ENCODE measurements at places on chromosomes 13 and 19.

GRCh38 chr13:75309981-75310580 is 171.9 kb downstream of the TBC1D4 start:
- DNase-seq, result no peak

DNA sequence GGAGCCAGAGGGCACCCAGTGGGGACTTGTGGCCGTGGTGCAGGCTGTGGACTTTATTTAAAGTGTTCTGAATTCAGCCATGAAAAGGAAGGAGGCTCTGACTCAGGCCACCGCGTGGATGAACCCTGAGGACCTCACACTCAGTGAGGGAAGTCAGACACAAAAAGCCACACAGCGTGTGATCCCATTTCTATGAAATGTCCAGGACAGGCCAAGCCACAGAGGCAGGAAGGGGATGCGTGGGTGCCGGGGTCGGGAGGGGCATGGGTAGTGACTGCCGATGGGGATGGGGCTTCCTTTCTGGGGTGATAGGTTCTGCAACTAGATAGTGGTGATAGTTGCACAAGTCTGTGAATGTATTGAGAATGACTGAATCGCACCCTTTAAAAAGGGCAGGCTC is 8.7 kb upstream of the ZBTB7A start:
- no peak for DNase-seq

DNA sequence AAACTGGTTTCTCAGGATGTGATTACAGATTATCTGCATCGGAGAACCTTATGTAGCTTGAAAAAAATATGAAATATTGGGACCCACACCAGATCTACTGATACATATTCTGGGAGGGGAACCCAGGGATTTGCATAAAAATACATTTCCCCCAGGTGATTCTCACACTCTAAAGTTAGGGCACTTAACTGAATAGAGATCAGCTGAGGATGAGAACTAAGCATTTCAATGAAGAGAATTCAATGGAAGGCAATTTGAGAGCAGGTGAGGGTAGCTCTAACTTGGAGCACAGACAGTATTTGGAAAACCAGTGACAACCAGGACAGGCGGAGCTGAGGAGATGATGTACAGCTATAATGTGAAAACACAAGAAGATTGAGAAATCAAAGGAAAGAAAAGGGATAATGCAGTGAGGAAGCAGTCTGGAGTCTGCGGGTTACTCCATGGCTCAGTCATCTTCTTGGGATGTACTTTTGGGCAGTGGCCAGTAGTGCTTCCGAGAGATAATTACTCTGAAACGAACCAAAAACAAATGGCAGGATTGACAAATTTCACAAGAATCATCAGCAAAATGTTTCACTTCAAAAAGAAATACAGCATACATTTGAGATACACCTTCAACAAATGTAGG is 6.1 kb upstream of the OXGR1 start:
- no peak for DNase-seq

DNA sequence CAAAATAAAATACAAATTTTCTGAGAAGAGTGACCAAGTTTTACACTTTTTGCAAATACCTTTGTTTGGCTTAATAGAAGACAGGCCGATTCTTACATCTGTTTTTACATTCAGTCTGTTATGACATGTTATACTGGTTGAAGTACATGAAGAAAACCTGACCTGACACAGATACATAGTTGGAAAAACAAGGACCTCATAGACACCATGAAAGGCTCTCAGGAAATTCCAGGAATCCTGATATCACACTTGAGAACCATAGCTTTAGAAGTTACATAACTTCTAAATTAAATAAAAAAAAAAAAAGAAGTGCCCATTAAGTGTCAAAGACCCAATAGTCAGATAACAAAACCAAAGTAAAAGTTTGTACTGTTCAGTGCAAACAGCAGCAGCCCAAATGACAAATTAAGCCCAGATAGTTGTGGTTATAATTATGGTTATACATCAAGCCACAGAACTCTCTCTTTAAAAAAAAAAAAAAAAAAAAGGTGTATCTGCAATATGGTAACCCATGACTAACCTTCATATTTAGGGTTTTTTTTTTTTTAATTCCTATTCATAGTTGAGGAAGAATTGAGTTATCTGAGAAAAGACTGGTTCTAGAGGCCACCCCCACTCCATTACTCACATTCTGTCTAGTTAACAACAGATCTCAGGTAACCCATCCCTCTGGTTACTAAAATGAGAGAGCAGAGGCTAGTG is 19.8 kb downstream of the RBM26 start:
- no peak for DNase-seq

GRCh38 chr19:50178859-50179537 is 15.9 kb upstream of the IZUMO2 start:
- DNase-seq, result no peak

DNA sequence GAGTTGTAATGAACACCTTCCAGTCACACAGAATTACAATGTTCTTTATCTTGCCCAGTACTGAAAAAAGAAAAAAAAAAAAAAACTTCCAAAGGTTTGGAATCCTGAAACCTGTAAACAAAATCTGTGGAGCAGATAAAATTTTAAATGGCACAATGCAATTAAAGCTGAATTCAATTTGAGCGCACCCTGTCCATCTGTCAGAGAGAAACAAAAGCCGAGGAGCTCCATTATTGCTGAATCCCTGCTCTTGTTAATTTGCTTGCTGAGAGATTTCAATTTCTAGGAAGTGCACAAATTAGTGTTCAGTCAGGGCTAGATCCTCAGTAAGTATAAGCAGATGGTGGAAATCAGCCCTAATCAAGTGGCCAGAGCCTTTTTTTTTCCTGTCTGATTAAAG is 65.2 kb downstream of the DACH1 start:
- no peak for DNase-seq

GRCh38 chr13:30178976-30179375 is 128.4 kb downstream of the KATNAL1 start:
- no peak for DNase-seq

DNA sequence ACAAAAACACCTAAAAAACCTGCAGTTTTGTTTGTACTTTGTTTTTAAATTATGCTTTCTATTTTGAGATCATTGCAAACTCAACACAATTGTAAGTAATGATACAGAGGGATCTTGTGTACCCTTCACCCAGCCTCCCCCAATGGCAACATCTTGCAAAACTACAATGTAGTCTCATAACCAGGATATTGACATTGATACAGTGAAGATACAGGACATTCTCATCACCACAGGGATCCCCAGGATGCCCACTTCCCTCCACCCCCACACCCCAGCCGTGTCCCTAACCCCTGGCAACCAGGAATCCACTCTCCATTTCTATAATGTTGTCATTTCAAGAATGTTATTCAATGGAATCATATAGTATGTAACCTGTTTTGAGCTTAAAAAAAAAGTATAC is 10.3 kb upstream of the C5AR2 start:
- DNase-seq, result no peak

DNA sequence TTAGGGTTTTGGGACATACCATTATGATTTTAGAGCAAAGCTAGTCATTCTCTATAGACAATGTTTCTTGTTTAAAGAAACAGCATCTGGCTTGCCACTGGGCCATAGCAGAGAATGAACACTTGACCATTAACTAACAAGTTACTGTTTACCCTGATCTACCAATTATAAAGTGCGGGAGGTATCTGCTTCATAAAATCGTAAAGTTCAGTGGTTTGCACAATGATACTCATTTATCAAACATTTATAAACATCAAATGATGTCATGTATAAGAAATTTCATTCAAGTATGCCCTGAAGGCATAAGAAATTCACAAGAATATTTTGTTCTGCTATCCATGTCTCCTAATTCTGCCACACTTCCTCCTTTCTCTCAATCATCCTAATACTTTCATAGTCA is 139.2 kb downstream of the PCDH20 start:
- DNase-seq, result no peak
